ENCODE measurements at places on chromosomes 1 and 21. TPM values are rescaled to one million over a fixed set of nuclear protein-coding genes. Genes with fewer than 3 reads are reported as not detected.

The THEM5 gene
- polyA plus RNA-seq = 0.37 TPM

The ZFP69B gene
- 2.7 TPM for polyA plus RNA-seq

GRCh38 chr1:51950701-51951100 is 39.8 kb downstream of the RAB3B start:
- DNase-seq = peak; percentile 4

DNA sequence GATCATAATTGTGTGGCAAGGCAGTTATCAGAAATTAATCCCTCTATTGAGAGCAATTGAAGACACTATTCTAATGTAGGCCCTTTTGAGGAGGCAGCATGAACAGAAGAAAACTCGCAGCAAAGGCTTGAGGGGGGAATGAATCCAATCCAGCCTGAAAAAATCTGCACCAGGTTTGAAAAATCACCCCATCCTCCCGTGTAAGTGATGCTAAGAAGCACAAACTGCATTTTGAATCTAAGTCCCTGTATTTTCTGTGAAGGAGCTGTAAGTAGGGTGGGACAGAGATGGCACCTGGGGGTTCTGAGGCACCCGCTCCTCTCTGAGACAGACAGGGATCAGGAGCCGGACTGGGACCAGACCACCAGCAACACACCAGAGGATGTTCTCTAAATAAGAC is at the start of gene CRB1:
Gene CRB1, plus strand, starts transcription at position 241 of the 400 bp plus-strand sequence. CDS start 161 bp downstream, outside the sequence.
- peak; percentile 6 for DNase-seq

GRCh38 chr1:185406691-185407009 is 89.6 kb upstream of the IVNS1ABP start:
- no peak for DNase-seq

Measured in hindlimb muscle (tissue), 1 donor.